ENCODE measurements at places on chromosomes 12 and 14.

DNA sequence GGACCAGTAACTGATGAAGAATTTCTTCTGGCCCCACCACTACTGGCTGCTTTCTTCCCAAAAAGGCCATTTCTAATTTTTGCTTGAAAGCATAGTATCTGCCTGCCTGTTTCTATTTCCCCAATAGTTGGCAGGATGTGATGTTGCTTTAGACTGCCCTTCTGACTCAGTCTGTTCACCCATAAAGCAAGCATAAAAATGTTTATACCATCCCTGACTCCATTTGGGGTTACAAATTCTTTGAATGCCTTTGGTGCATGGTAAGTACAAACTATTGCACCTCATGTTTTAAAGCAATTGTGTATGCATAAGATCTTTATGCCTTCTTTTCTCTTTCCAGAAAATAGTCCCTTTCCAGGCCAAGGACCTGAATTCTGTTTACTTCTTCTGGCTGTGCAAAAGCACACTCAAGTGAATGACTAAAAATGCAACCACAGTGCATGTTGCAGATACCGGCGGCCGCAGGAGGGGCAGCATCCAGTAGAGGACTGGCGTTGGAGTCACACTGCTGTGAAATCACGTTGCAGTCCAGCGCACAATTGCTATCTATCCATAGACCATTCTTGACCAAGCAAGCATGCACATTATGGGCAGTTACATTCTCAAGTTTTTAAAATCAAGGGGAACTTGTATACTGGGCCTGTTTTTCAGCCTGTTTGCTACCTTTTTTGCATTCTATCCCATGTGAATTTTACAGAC lies 82.4 kb downstream of the SLC5A8 start:
- peak; percentile 86 for DNase-seq

- peak; percentile 21 for DNase-seq
Measured at GRCh38 chr14:75494896-75495295, 27.4 kb upstream of the BATF start.

GRCh38 chr12:32742133-32742532 lies 13.6 kb downstream of the YARS2 start:
- DNase-seq, result no peak

DNA sequence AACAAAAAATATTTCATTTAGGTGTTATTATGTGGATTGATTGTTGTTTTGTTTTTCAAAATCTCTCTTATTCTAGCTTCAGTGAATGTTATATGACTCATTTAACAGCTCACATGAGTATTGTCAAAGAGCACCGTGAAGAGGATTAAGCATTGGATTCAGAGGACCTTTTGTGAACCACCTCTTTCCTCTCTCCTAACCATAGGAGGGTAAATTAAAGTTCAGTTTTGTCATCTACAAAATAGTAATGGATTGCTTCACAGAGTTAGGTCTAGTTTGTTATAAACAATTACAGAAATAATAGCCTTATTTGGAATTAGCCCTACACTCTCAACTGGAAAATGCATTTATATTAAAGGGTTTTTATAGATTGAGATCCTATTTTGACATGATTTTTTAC lies 962 bp upstream of the KERA start:
- no peak for DNase-seq

DNA sequence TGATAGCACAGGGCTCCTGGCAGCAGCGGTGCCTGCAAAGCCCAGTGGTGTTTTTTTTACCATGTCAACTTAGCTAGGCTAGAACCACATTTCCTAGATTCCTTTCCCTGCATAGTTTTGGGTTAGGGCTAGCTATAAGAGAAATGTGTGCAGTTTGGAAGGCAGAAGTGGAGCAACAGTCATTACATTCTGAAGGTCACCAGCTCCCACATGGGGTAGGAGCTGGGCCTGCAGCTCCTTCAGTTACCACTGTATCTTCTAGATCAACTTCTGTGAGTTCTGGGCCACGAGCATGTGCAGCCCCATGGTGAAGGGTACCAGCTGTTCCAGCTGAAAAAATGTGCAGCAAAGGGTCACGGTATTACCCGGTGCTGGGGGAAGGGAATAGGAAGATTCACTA lies 2.3 kb upstream of the SLC25A3 start:
- DNase-seq, result peak; percentile 59

GRCh38 chr12:2248901-2249381 lies 196.2 kb downstream of the CACNA1C start:
- DNase-seq, result peak; percentile 94

GRCh38 chr14:81172353-81172752 lies 48.4 kb downstream of the GTF2A1 start:
- peak; percentile 69 for DNase-seq

DNA sequence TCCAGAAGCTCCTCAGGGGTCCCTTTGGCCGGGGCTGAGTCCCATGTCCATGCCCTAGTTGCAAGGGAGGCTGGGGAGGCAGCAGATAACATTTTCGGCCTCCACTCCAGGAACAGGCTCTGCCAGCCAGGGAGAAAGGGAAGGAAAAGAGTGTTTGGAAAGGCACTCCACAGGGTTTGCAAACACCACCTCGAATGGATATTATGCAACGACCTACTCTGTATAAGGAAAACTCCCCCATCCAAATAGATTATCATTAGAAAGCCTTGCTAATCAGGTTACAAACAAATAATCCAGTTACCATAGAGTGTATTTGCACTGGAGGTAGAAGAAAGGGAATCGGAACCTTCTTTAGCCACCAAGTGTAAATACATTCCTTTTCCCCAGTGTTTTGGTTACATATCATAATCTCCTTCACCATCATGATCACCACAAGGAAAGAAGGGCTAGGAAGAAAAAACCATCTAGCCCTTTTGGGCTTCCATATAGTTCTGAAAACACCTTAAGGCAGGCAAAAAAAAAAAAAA lies 40.4 kb downstream of the TMCC3 start:
- no peak for DNase-seq

- DNase-seq, result peak; percentile 72
Measured at GRCh38 chr14:77067632-77068516, 30.2 kb upstream of the CIPC start.

- DNase-seq, result no peak
Measured at GRCh38 chr14:30227436-30227835, 299.8 kb upstream of the PRKD1 start.

GRCh38 chr12:128600886-128601285 lies 222.9 kb downstream of the SLC15A4 start:
- no peak for DNase-seq

DNA sequence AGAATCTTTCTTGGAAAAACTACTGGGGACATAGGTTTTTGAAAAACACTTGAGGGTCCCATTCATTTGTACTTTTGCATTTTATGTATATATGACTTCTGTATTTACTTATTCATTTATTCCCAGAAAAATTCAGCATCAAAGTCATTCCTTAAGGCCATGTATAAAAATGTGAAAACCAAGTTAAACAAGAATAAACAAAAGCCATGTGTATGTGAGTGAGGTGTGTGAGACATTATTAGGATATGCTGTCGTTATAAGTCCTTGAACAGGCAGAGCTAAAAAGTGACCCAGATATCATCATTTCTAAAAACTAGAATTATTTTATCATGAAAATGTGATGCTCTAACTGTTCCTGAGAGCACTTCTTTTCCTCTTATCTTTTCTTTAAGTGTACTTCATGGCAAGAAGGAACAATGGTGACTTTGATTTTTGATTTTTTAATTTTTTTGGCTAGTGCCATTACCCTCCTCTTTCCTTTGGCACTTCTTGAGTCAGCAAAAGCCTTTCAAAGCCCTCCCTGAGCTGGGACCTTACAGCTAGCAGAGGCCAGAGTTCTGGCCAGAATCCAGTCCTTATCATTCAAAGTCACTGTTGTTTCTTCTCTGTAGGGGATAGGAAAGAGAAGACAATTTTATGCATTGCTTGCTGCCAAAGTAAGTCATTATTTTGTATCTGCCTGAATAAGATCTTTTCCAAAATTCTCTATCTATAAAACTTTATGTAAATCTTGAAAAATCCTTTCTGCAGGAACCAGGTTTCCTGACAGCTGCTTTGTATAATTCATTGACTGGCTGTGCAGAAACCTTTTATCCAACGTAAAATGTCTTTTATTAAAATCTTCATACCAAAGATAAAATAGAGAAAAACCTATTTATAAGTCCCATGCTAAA lies 419.7 kb upstream of the PRICKLE1 start:
- DNase-seq, result no peak

DNA sequence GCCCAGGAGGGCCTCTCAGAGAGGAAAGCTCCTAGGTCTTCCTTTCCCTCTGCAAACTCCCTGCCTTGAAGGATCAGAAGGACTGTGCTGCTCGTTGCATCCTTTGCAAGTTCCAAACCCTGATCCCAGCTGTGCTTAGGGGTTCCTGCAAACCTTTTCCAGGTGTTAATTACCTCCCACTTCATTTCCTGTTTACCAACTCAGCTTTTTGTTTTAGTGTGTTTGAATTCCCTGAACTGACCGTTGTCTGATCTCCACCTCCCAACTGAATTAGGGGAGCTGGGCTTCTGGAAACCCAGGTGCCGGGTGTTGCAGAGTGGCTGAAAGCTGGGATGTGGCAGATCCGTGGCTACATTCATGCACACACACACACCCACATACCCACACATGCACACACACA lies 20.6 kb upstream of the BDKRB1 start:
- no peak for DNase-seq

DNA sequence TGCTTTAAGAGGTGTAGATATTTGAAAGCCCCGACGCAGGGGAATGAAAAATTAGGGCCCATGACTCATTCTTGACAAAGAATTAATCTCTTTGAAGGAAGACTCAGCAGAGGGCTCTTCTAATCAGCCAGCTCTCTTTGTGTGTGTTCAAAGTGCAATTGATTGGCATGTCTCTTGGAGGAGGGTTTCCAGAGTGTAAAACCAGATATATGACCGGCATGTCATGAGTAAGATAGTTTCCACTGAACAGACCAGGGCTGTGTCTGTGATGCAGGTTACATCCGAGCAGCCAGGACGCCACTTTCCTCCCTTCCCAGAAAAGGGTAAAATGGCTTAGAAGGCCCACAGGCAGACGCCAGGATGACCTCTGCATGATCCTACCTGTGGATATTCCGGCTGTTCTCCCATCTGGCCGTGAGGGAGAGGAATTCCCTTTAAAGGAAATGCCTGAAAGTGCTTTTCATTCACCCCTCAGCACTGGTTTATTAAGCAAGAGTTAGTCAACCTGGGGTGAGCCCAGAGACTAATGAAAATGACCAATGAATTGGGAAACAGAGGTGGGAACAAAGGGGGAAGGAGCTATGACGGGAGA lies 7.2 kb upstream of the KRT75 start:
- peak; percentile 56 for DNase-seq

DNA sequence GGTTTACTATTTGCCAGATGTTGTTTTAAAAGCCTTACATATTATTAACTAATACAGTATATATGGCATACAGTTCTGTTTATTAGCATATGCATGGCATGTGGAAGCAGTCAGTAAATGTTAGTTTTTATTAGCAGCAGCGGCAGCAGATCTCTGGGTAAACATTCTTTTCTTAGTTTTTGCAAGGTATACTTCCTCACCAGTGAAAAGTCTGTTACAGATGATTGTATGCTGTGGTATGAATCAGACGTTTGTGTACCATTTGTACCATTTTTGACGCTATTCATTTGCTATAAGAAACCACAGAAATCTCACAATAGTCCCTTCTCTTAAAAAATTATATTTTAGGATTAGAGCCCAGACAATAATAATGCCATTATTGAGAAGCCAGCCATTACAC lies 17.8 kb downstream of the STK38L start:
- DNase-seq, result no peak

GRCh38 chr12:53670971-53671370 lies 4.9 kb downstream of the ATP5MC2 start:
- DNase-seq, result peak; percentile 26
